ENCODE measurements at places on chromosomes 7 and 10. TPM values are rescaled to one million over a fixed set of nuclear protein-coding genes. Genes with fewer than 3 reads are reported as not detected.
A peak's percentile ranks its signal among the peaks of the same experiment; 100 is the strongest.

DNA sequence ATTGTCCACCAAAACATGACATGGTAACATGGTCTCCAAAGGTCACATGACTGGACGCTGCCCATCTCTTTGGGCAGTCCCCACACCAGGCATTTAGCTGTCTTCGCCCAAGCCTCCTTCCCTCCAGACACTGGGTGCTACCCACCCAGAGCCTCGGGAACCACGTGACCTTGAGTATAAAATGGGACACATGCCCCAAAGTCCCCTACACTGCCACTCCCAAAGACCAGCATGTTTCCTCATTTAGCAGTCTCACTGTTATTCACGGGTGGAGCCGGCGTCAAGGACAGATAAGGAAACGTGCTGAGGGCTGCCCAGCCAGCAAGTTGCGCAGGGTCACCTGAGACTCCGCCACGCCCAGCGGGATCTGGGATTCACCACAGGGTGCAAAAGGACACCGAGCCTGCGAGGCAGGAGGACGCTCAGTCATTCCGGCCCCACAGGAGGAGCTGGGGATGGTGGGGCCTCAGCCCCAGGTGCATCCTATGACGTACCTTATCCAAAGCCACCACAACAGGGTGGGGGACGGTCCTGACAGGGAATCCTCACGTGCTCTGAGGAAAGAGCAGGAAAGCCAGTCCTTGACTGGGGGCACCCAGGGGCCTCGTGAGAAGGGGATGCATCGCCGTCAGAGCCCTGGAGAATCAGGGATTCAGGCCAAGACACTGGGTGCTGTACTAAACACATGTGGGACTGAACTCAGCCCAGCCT lies 226.9 kb downstream of the TNS3 start:
- DNase-seq, result no peak

- no peak for DNase-seq
Measured at GRCh38 chr7:155752756-155753445, 59.4 kb downstream of the SHH start.

TAS2R41 gene
- polyA plus RNA-seq, result not detected

DNA sequence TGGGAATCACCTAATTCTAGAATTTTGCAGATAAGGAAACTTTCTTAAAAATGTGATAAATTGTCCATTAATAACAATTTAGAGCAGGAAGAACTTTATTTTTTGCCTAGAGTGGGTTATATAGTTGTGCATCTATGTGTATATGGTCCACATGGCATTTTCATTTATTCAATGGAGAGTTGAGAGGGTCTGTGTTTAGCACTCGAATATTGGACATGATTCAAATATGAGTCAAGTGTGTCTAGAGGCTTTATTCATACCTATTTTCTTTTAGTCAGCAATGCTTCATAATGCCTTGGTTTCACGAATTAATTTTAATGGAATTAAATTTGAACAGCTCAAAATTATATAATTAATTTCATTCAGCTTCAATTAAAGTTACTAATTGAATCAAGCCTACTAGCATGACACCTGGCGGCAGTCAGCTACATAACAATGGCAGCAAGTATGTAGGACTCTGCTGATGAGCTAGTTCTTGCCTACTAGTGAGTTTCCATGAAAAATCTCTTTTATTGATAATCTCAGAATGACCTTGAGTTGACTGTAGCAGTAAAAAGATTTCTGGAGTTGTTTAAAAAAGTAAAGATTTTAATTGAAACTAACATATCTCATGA lies 17.7 kb downstream of the MDFIC start:
- DNase-seq, result no peak

GRCh38 chr10:131088619-131089018 lies 222.9 kb downstream of the TCERG1L start:
- no peak for DNase-seq

DNA sequence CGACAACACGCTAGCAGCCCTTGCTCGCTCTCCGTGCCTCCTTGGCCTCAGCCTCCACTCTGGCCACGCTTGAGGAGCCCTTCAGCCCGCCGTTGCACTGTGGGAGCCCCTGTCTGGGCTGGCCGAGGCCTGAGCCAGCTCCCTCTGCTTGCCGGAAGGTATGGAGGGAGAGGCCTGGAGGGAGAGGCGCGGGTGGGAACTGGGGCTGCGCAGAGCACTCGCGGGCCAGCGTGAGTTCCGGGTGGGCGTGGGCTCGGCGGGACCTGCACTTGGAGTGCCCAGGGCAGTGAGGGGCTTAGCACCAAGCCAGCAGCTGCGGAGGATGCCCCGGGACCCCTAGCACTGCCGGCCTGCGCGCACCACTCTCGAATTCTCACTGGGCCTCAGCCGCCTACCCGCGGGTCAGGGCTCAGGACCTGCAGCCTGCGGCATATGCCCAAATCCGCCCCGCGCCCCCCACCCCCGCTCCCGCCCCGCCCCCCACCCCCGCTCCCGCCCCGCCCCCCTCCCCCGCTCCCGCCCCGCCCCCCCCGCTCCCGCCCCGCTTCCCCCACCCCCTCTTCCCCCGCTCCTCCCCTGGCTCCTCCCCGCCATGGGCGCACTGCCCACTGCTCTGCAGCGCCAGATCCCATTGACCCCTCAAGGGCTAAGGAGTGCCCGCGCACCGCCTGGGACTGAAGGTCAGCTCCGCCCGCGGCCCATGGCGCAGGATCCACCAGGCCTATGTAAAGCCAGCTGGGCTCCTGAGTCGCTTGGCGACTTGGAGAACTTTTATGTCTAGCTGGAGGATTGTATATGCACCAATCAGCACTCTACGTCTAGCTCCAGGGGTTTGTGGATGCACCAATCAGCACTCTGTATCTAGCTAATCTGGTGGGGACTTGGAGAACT lies 15.9 kb upstream of the ACBD5 start:
- DNase-seq, result no peak

- DNase-seq, result no peak
Measured at GRCh38 chr7:40598915-40599314, 464.1 kb downstream of the SUGCT start.

DNA sequence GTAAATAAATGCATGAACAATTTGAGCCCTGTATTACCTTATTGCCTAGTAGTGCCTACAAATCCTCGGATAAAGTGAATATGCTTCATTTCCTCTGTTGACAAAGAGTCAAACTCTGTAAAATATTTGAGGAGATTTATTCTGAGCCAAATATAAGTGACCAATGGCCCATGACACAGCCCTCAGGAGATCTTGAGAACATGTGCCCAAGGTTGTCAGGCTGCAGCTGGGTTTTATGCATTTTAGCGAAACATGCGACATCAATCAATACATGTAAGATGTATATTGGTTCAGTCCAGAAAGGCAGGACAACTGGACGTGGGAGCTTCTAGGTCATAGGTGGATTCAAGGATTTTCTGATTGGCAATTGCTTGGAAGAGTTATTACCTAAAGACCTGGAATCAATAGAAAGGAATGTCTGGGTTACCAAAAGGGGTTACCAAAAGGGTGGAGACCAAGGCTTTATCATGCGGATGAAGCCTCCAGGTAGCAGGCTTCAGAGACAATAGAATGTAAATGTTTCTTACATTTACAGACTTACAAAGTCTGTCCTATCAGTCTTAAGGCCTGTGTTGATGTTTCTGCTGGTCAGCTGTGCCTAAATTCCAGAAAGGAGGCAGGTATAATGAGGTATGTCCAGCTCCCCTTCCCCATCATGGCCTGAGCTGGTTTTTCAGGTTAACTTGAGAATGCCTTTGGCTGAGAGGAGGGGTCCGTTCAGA lies 220.1 kb upstream of the FZD1 start:
- no peak for DNase-seq

MBL2 gene
- polyA plus RNA-seq, result not detected

DNA sequence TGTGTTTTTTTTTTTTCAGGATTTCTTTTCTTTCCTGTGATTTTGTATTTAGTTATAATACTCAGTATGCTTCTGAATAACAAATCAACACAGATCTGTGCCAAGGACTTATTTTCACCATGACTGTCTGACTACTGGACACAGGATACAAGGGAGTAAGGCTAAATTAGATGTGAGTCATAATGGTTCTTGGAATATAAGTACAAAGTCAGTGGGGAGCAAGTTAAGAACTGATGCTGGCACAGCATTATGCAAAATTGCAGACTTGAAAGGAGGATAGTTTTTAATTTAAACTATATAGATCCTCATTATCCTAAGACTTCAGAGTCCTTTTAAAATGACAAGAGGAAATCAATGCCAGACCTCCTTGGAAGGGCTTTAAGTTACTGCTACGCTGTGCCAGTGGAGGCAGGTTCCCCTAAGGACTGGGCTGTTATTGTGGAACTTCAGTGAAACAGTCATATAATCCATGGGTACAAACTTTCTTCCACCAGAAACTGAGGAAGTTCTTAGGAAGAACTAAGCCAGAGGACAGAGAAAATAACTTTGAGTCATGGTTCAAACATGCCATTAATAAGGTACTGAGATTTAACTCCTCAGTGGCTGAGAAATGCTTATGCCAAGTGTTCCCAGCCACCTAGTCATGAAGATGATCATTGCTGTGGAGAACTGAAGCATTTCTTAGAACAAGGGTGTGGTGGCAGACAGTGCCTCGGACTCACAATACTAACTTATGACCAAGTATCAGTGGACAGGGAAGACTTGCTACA lies 531.2 kb downstream of the HTR7 start:
- DNase-seq, result no peak

DNA sequence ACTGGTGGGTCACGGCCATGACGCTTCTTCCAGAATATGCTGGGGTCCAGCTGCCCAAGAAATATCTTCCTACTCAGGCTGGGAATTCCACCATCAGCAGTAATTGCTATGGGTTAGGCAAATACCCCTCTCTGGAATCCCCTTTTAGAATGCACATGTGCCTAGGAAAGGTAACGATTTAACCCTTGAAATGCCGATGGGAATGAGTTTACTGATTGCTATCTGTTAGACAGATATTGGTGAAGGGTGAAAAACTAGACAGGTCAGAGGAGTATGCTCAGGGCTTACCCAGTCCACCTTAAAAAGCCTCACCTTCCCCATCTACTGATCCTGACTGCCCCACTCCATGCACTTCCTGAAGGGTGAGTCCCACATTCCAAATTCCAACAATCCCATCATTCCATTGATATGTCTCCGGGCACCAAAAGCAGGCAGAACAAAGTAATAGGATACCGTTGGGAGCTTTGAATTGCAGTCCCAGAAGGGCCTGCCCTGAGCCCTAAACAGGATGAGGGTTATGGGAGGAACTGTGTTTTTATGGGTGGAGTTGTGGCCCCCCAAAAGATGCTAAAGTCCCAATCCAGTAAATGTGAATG lies 59.3 kb downstream of the DLG5 start:
- no peak for DNase-seq

GRCh38 chr7:77542409-77542808 lies 5.3 kb downstream of the PTPN12 start:
- no peak for DNase-seq

C10orf71 gene
- 36.6 TPM for polyA plus RNA-seq

DNA sequence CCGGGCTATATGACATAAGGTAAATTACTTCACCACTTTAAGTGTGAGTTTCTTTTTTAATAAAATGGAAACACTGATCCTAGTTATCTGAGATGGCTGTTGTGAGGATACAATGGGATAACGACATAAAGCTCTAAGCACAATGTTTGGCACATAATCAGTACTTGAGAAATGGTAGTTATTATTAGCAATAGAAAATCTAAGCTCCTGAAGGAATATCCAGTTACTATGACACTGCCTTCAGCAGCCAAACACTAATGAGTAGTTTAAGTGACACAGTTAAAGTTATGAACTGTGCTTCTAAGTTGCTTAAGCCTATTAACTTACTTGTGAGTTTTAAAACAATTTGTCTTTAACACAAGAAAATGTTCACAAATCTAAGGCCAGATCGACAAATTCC lies 96.8 kb downstream of the ELAPOR2 start:
- DNase-seq, result no peak

- DNase-seq, result peak; percentile 80
Measured at GRCh38 chr10:35643151-35644049, 1.3 kb upstream of the FZD8 start.

GRCh38 chr10:78948621-78949030 lies 120.1 kb upstream of the ZMIZ1 start:
- no peak for DNase-seq

DNA sequence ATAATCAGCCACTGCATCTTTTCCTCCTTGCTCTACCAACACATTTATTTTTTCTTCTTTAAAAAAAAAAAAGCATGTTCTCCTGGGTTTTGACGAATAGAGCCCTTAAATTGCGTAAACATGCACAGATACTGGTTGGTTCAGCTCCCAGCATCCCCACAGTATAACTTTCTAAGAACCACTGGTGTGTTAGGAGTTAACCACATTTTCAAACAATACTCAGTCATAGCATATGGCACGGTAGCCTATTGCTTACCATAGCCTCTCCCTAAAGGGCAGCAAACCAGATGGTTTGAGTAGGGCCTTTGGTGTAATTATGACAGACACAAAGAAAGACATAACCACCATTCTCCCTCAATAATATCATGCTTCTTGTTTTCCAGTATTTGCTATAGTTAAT lies 145.0 kb downstream of the LRRC4 start:
- no peak for DNase-seq

GRCh38 chr7:120442838-120443237 lies 169.9 kb downstream of the KCND2 start:
- DNase-seq, result no peak

ADAM12 gene
- 15.0 TPM for polyA plus RNA-seq

DNA sequence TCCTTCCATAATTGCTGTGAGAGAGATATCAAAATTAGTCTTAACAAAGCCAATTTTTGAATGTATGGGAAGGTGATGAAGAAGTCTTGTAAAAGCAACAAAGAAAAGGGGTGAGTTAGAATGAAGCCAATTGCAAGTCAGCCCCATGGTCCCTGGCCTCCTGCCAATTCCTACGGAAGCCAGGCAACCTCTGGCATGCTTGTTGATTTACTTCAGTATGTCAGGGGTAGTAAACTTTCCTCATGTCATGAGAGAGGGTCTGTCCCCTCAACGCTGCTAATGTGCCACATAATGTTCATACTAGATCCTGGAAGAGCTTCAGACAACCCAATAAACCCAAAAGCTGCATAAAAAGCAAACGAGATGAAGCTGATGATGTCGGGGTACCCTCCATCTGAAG lies 159.1 kb upstream of the YAE1 start:
- no peak for DNase-seq

- DNase-seq, result no peak
Measured at GRCh38 chr7:105712877-105713276, 131.6 kb upstream of the EFCAB10 start.

DNA sequence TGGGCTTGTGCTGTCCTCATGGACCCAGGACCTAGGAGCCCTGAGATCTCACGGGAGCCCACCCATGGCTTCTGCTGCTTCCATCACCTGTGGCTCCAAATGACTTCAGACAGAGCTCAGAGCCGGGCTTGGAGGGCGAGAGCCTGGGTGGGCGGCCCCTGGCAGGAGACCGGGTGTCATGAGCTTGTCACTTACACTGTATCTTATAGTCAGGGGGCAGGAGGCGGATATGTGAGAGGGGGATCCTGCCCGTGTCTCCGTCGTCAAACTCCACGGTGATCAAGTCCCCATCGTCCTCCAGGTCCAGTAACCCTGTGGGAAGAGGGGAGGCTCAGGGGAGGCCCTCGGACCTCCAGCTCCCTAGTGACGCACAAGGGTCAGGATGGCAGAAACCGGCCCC lies 33.0 kb downstream of the SLC29A4 start:
- no peak for DNase-seq

PAPOLB gene
- polyA plus RNA-seq, result 0.05 TPM
